CD4-positive, CD25-positive, alpha-beta regulatory T cell (primary cell): ENCODE measurements at places on chromosomes 7 and 10.
A peak's percentile ranks its signal among the peaks of the same experiment; 100 is the strongest.

- no peak for DNase-seq
These were observed 101.7 kb upstream of the ZNF438 start for GRCh38 chr10:31133251-31133791.

DNA sequence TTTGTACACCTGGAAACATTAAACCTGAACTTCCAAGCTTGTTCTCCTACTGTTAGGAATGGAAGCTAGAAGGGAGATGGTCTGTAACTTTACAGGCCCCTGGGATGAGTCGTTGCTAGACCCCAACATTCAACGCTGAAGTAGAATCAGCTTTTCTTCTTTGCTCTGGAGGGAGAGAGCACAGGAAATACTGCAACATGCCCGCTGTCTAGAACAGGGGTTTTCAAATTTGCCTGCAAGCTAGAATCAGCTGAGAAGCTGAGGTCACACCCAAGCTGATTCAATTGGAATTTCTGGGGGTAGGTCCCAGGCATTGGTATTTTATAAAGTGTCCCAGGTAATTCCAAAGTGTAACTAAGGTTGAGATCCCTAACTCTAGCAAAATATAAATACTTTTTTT, 219.7 kb downstream of the PRPF18 start:
- DNase-seq: no peak

DNA sequence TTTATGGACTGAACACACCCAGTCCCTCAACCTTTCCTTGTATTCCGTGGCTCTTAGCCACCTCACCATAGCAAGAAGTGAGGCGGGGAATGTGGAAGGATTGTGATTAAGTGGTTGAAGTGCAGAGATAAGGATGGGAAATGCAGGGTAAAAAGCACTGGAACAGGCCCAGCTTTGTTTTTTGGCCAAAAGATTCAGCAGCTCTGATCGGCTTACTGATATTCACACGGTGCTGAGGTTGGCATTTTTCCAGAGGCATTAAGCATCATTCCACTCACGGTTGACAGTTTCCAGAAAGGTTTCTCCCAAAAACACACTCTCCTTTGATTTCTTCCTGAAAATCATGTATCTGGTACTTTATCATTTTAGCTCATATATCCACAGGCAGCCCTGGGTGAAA, 544.2 kb downstream of the CNTNAP2 start:
- DNase-seq: no peak

- no peak for DNase-seq
These were observed 330.7 kb downstream of the ELMO1 start for GRCh38 chr7:37118004-37118403.

DNA sequence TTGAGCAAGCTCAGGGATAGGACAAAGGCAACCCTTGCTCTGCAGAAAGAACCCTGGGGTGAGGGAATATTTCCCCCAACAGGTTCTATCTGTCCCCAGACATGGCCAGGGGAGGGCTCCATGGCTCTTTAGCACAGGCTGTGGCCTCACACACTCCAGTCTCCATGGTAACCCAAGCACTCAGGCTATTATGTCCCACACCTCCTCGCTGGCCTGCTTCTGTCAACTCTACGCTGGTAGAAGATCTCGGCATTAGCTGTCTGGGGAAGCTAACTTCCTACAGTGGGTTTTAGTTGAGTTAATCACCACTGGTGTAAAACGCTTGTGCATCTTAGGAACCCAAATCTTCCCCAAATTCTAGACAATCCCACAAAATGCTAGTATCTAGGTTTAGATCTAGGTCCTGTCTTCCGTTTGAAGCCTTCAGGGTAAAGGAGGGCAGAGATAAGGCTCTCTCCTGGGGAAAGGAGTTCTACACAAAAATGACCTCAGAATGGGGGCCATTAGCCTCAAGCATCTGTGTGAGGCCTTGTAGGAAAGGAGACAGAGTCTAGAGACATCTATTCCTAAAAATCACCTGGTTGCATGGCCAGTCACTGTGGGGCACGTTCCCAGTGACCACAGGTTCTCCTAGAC, 36.7 kb upstream of the SLIT1 start:
- DNase-seq: no peak

GRCh38 chr10:68406111-68406814, 814 bp downstream of the RUFY2 start:
- no peak for DNase-seq

DNA sequence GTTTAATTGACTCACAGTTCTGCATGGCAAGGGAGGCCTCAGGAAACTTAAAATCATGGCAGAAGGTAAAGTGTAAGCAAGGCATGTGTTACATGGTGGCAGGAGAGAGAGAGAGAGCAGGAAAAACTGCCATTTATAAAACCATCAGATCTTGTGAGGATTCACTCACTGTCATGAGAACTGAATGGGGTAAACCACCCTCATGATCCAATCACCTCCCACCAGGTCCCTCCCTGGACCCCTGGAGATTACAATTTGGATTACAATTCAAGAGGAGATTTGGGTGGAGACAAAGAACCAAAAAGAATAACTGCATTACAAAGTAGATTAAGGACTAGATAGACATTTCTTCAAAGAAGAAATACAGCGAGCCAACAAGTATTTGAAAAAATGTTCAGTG, 324.1 kb downstream of the THSD7A start:
- no peak for DNase-seq

GRCh38 chr10:30151581-30152389, 92.4 kb upstream of the JCAD start:
- no peak for DNase-seq

GRCh38 chr7:5413449-5413786, 10.2 kb downstream of the TNRC18 start:
- DNase-seq: no peak

- no peak for DNase-seq
These were observed 8.2 kb upstream of the PTTG1IP2 start for GRCh38 chr7:90461219-90461618.

- no peak for DNase-seq
These were observed 30.8 kb downstream of the SLC16A9 start for GRCh38 chr10:59678884-59679301.

DNA sequence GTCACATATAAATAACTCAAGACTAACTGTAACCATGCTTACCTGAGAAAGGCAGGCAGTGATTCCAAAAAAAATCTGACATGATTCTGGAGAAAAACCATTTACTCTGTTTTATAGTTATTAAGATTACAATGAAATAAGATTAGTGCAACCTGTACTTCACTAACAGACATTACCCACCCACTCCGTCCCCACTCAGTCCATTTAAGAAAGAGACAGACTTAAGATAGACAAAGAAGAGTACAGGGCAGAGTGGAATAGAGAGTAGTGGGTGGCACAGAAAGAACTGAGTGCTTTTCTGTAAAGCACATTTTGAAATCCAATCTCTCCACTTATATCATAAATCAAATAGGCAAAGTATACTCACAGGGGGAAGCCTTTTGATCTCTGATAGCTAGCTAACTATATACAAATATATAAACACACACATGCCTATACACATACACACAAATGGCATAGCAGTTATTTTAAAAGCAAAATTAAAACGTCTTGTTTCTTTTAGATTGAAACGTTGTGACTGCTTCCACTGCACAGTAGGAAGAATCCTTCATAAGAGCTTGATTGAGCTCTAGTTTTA, 11.9 kb downstream of the PAXIP1 start:
- DNase-seq: no peak

- no peak for DNase-seq
These were observed 79.9 kb upstream of the EN2 start for GRCh38 chr7:155377838-155378579.

- no peak for DNase-seq
These were observed 233.8 kb upstream of the PRKCQ start for GRCh38 chr10:6813856-6814255.

DNA sequence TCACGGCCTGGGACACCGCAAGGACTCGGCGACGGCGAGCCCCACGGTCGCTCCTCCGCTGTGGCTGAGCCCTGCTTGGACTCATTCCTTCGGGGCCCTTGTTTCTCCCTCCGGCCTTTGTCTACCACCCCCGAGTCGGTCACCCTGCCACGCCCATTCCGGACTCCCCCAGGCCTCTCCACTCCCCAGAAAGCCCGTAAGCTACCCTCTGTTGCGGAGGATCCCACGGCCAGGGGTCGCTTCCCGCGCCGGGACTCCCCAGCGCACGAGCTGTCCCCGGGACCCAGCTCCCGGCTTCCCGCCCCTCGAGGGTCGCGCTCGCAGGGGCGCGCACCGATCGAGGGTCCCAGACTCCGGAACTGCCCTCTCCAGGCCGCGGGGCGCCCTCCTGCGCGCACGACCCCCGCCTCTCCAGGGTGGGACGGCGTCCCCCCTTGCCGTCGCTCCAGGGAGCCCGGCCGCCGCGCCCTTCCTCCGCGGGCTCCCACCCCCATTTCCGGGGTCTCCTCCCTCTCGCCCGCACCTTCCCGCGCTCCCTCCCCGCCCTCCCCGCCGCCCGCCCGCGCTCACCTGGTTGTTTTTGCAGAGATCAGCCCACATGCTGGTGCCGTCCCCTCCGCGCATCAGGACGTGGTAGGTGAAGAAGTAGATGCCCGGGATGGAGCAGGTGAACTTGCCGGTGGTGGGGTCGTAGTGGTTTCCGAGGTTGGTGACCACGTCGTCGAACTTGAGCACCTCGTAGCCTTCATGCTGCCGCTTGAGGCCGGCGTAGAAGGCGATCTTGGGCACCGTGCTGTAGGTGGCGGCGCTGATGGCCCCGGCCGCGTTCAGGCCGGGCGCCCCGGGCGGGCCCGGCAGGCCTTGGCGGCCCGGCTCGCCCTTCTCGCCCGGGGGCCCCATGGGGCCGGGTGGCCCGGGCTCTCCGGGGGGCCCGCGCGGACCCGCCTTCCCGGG, 1.5 kb downstream of the C1QL3 start:
- DNase-seq: peak; percentile 6

GRCh38 chr10:126851414-126852108, 53.7 kb upstream of the DOCK1 start:
- no peak for DNase-seq

DNA sequence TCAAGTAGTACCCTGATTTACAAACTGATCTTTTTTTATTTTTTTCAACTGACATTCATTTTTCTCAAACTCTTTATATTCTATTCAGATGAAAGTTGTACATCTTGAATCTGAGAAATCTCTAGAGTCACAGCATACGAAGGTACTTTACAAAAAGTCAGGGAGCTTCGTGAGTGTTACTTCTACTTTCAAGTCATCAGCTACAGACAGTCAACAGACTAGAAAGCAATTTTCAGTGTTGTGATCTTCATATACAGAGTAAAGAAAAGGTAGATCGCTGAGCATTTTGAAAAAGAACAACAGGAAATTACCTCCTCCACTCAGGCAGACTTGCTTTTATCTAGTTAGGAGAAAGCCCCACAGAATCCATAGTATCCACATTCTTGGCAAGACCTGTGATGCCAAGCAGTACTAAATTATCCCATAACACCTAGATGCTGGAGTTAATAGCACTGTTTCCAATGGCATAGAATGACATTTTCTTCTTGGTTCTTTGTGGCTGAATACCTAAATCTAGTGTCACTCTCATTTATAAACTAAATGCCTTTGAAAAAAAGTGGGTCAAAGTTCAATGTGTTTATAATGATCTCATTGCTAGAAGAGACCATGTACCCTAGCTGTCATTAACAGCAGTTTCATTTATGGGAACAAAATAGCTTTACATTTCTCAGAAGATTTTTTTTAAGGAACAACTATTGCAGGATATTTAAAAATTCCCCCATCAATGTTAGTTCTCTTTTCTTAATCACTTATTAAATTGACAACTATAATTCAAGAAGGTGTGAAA, 12.0 kb upstream of the ZNF800 start:
- no peak for DNase-seq

- no peak for DNase-seq
These were observed 225.7 kb downstream of the TNS3 start for GRCh38 chr7:47356261-47356660.

DNA sequence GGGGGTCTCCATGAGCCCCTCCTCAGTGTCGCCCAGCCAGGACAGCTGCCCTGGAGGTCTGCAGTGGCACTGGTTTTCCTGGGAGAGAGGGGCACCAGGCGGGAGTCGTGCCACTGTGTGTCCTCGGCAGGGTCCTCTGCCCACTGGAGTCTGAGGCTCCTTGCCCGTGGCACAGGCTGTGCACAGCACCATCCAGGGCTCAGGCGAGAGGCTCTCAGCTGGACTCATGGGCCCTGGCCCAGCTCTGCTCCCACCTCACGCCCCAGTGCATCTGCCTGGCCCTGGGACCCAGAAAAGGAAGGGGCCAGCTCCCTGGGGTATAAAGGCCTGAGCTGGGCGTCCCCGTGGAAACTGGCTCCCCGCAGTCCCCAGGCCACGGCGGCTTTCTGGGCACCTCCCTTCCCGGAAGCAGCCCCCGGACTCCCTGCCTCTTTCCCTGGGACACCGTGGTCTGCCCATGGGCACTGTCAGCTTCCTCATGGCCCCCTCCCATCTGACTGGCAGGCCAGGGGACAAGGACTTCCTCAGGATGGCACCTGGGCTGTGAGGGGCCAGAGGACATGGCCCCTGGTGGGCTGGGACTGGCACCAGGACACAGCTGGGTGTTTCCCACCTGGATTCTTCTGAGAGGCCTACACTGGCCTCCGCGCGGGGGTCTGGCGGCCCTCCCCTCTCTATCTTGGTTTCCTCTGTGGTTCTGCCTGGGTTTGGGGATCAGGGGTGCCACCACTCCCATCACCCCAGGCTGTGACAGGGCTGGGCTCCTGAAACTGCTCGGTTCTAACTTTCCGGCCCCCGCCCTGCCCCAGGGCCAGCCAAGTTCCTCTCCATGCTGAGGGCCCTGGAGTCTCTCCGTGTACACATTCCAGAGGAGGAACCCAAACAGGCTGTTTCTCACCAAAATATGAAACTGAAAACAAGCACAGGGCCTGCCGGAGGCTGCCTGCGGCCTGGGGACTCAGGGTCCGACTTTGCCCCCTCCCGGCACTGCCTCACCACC, 5.5 kb downstream of the FOXL3 start:
- DNase-seq: no peak

GRCh38 chr7:73530800-73531199, 8.7 kb upstream of the BAZ1B start:
- no peak for DNase-seq

DNA sequence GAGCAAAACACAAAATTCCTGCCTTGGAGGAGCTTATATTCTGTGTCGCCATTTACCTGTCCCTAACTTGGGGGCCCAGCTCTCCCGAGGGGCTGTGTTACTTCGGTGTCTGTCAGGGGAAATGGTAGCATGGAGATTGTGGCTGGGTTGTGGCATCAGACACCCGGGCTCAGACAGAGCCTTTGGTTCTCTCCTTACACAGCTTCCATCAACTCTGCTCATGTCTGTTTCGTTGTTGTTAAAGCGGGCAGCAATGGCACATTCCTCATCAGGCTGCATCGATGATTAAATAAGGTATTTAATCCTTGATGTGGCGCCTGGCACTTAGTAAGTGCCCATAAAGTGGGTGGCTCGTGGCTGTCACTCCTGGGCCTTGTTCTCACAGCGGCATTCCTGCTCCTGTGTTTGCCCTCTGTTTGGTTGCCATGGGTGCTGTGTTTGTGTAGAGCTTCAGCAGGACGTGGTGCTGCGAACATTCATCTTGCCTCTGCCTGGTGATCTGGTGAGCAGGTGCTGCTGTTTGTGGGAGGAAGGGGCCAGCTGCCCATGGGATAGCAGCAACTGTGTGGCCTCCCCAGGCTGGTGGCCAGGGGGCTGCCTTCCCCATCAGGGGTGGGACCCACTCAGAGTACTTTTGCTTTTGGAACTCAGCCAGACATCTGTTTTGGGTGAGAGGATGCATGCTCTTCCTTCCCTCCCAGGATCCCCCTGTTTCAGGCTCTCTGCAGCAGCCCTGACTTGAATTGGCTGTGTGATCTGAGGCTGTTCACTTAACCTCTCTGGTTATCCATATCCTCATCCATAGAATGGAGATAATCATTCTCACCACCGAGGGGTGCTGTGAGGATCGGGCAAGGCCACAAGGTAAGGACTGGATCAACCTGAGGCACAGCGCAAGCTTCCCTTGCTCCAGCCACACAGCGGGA, 207.2 kb upstream of the SVIL start:
- no peak for DNase-seq

GRCh38 chr10:650441-650851, 39.0 kb downstream of the DIP2C start:
- DNase-seq: no peak
